ENCODE measurements at places on chromosomes 11 and 22.
A peak's percentile ranks its signal among the peaks of the same experiment; 100 is the strongest.

GRCh38 chr11:117458275-117459122, 130.8 kb downstream of the CEP164 start:
- DNase-seq: no peak

- DNase-seq: no peak
These were observed 103.5 kb downstream of the KCNA4 start for GRCh38 chr11:29913352-29913751.

DNA sequence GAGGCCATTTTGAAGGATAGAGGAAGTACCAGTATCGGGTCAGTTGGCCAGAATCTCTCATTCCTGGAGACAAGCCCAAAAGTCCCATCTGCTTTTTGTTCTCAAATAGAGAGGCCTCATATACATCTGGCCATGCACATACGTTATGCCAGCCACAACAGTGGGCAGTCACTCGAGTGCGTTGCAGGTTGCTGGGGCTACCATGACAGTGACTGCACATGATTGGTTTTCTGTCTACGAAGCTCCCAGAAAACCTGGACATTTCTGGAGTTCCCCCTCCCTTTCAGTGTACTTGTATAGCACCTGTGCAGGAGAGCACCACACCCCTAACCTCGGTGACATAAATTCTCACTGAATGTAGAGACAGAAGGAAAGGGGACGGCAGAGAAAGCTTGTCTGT, 62.1 kb downstream of the C22orf31 start:
- no peak for DNase-seq

GRCh38 chr11:87421422-87421821, 383.7 kb downstream of the TMEM135 start:
- DNase-seq: no peak

- peak; percentile 48 for DNase-seq
These were observed 14.2 kb upstream of the MUC6 start for GRCh38 chr11:1050581-1051355.

DNA sequence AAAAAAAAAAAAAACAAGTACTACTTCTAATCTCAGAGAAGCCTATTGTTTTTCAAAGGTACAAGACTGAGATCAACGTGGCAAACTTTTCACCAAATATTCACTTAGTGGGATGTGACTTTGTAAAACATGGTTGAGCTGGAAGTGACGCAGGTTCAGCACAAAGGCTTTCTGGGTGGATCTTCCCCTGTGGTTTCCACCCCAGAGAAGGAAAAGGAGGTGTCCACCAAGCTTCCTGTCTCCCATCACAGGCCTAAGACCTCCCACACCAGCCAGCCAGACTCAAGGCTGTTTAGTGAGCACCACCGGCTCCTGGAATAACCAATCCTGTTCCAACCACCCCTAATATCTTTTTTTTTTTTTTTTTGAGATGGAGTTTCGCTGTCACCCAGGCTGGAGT, 5.7 kb downstream of the TMEM184B start:
- DNase-seq: no peak

DNA sequence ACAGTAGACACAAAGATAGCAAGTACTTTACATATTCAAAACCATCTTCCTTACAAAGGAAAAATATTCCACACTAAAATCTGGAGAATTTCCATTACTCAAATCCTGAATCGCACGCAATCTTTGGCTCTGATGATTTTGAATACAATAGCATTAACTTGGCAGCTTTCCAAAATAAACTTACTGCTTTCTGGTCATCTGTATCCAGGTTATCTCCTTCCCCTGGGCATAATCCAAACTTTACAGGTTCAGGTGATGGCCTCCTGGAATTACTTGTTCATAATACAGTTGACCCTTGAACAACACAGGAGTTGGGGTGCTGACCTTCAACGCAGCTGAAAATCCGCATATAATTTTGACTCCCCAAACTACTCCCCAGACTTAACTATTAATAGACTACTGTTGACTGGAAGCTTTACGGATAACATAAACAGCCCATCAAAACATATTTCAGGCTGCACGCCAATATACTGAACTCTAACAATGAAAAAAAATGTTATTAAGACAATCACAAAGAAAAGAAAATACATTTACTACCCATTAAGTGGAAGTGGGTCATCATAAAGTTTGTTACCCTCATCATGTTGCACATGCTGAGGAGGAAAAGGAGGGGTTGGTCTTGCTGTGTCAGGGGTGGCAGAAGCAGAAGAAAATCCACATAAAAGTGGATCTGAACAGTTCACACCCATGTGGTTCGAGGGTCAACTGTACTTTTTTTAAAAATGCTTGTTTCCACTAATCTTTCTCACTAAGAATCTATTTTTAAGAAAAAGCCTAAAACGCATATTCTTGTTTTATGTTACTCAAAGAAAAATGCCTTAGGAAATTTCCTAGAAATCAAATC, 6.5 kb downstream of the MTMR2 start:
- DNase-seq: no peak

GRCh38 chr11:119445850-119446249, 22.9 kb upstream of the THY1 start:
- no peak for DNase-seq

GRCh38 chr11:2385156-2386151, 8.3 kb downstream of the CD81 start:
- no peak for DNase-seq

DNA sequence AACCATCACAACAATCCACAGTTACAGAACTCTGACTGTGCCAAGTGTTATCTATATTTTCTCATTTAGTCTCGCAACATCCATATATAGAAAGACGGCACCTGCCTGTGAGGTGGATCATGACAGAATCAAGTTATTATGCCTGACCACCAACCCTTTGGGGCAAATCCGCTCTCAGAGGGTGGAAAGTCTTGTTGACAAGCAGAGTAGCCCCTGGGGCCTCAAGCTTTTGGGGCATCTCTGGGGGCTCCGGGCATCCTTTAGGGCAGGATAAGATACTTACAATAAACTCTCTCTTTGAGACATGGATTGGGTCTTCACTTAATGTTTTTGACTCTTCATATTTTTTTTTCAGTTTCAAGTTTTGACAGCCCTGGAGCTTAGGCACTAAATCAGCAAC, 150.5 kb upstream of the NAV2 start:
- DNase-seq: no peak

DNA sequence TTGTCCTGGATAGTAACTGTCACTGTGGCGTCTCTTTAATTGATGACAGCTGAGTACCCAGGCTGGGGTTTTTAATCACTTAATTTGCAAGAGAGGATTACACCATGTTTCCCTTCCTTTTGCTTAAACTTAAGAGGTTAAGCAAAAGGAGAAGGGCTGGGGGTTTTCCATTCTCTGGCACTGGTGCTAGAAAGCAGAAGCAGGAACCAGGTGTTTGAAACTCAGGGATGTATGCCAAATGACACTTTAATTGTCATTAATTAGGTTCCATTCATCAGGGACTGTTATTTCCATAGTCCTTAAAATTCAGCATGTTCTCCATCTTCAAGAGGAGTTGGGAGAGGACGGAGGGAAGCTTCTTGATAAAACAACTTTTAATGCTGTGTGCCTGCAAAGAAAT, 746.2 kb downstream of the NELL1 start:
- DNase-seq: no peak

- DNase-seq: no peak
These were observed 17.6 kb downstream of the SLC22A12 start for GRCh38 chr11:64608636-64609035.

- DNase-seq: no peak
These were observed 14.4 kb downstream of the SNAP29 start for GRCh38 chr22:20873214-20873613.

DNA sequence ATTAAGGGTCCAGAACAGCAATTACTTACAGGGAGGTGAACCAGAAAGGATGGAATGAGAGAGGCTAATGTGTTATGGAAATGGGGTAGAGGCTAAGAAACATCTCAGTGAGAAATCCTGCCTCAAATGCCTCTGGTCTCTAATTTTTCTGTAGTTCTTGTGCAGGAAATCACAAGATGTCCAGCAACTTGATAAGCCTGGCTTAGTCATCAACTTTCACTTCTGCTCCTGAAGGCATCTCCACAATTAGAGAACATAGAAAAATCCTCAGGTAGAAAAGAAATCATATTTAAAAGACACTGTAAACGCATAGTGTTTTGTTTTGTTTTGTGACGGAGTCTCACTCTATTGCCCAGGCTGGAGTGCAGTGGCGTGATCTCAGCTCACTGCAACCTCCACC, 18.7 kb downstream of the MRGPRX4 start:
- no peak for DNase-seq

DNA sequence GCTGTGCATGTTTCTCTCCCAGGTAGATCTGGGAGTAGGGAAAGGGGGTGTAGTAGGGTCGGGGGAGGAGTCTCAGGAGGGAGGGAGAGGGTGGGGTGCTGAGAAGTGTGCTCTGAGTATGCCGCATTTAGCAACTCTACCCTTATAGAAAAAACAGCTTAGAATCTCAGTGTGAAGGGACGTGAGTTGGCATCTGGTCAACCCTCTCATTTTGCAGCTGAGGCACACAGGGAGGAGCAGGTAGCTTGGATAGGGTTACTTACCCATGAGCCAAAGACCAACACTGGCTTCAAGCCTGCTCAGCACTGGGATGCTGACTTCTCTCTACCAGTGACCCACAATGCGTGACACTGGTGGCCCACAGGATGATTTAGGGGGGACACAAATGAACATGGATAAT, 95.9 kb downstream of the FBXO7 start:
- DNase-seq: no peak

DNA sequence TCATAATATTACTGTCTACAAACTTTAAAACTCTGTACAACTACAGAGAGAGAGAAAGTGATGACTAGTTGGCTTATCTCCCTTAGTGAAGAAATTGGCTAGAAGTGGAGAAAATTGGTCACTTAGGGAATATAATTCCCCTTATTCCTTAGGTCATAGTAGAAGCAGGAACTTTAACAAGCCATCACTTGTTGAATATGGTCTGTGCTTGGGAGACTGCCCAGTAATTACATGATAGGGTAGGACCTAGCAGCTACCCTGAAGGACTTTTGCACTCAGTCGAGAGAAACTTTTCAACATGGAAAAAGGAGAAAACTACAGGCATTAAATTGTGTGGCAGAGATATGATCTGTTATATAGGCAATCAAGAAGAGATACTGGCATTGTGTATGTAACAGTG, 576.5 kb upstream of the CCDC90B start:
- no peak for DNase-seq

GRCh38 chr11:4551346-4551979, 6.5 kb downstream of the OR52M1 start:
- no peak for DNase-seq

GRCh38 chr11:44727114-44727372, 281 bp downstream of the TSPAN18 start:
- no peak for DNase-seq

- DNase-seq: no peak
These were observed 236.1 kb downstream of the KCNA4 start for GRCh38 chr11:29780756-29781155.

GRCh38 chr22:44180706-44181032, at the start of gene PARVG:
PARVG (plus strand) TSS chr22:44180925; CDS start chr22:44183330, 2,405 bp downstream.
- no peak for DNase-seq

GRCh38 chr11:79758325-79758724, 317.5 kb upstream of the TENM4 start:
- no peak for DNase-seq

DNA sequence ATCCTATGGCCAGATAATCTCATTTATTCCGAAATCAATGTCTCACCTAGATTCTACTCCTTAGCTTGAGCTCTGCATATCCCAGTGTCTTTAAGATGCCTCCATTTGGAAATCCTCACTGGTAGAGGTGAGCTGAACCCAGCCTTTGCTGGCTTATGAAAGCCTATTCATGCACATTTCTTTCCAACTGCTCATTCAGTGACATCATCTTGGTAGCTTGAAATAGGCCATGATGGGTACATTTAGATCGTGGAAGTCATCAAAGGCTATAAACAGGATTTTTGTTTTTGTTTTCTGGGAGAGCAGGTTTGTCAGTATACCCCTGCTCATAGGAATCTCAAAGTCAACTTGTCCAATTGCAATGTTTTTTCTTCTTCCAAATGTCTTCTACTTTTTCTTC, 6.0 kb downstream of the NXPE1 start:
- DNase-seq: no peak

DNA sequence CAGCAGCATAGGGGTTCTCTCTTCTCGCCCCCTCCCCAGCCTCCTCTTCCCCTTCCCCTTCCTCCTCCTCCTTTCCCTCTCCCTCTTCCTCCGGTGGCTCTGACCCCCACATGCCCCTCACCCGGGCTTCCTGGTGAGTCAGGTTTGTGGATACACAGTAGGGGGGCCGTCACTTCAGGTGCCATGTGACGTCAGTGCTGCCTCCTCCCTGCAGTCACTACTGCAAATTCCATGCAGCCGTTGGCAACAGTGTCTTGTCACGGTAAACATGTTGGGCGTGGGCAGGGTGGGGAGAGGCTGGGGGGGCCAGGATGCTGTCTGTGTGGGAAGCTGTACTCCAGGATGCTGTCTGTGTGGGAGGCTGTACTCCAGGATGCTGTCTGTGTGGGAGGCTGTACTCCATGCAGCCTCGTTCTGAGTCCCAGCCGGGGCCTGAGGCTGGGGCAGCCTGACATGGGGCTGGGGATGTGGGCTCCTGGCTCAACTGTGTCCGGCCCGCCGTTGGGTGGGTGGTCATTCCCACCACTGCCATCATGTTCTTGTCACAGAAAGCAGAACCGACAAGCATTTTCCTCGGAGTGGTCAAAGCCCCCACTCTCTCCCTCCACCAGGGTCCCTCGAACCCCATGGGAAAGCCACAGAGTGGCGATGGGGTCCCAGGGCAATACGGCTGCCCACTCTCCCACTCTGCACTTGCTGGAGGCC, 2.4 kb upstream of the MUC2 start:
- no peak for DNase-seq
